ENCODE measurements at places on chromosomes 5 and 9.

GRCh38 chr5:116859666-116860320 is 285.2 kb upstream of the SEMA6A start:
- DNase-seq: no peak

GRCh38 chr5:139091439-139092156 is 106.6 kb downstream of the SIL1 start:
- DNase-seq: no peak

GRCh38 chr5:172828911-172829431 is 5.1 kb upstream of the ERGIC1 start:
- no peak for DNase-seq

DNA sequence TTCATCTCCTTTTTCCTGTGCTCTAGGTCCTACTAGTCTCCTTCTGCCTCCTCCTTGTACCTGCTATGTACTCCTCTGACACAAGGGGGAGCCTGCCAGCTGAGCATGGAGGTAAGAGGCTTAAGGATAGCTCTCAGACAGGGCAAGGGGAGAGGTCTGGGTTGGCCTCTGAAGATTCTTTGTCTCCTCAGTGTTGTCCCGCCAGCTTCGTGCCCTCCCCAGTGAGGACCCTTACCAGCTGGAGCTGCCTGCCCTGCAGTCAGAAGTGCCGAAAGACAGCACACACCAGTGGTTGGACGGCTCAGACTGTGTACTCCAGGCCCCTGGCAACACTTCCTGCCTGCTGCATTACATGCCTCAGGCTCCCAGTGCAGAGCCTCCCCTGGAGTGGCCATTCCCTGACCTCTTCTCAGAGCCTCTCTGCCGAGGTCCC is 3.8 kb downstream of the CREB3 start:
- DNase-seq: no peak

GRCh38 chr5:126597156-126597555 is 2.1 kb upstream of the ALDH7A1 start:
- DNase-seq: no peak

DNA sequence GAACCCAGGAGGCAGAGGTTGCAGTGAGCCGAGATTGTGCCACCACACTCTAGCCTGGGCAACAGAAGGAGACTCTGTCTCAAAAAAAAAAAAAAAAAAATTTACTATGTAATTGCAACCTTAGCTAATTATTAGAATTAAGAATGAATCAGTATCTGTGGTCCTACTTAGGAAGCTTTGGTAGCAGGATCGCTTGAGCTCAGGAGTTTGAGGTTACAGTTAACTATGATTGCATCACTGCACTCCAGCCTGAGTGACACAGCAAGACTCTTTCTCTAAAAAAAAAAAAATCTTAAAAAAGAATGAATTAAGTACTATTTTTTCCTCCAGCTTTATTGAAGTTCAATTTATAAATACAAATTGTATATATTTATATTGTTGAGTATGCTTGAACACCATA is 16.7 kb downstream of the NDUFAF2 start:
- no peak for DNase-seq

GRCh38 chr9:70947511-70947910 is 173.9 kb downstream of the TRPM3 start:
- no peak for DNase-seq

- no peak for DNase-seq
These were observed 32.3 kb upstream of the WDR38 start for GRCh38 chr9:124820698-124821623.
